Caco-2 (cell line): ENCODE measurements at places on chromosomes 6 and 20.

DNA sequence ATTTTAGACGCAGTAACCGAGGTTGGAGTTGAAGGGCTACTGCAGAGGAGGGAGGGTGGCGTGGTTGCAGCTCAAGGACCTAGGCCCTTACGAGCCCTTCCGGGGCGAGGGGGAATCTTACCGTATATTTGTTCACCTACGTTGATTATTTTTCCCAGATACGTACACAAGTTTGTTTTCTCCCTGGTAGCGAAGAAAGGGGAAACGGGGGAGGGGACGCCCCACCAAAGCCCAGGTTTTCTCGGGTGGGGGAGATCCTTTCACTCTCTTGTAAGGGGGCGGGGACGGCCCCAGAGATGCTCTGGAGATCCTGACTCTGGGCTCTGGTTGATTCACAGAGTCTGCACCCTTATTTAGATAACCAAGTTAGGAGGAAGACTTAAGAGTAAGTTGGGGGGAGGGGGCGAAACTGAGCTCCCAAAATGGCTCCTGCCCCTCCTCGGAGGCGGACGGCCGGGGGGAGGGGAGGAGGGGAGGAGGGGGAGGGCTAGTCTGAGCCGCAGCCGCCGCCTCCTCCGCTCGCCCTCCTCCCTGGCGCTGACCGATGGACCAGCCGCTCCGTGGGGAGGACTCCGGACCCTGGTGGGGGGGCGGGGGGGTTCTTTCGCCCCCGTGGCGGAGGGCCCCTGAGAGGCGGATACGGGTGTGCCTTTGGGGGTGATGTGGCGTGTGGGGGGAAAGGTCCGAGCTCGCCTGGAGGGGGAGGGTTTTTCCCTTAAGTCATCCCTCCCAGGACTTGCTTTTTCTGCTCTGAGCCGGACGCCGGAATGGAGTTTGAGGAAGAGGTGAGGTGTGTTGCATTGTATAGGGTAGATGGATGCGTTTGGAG lies 2.2 kb downstream of the BRD2 start:
- peak; percentile 88 for DNase-seq

DNA sequence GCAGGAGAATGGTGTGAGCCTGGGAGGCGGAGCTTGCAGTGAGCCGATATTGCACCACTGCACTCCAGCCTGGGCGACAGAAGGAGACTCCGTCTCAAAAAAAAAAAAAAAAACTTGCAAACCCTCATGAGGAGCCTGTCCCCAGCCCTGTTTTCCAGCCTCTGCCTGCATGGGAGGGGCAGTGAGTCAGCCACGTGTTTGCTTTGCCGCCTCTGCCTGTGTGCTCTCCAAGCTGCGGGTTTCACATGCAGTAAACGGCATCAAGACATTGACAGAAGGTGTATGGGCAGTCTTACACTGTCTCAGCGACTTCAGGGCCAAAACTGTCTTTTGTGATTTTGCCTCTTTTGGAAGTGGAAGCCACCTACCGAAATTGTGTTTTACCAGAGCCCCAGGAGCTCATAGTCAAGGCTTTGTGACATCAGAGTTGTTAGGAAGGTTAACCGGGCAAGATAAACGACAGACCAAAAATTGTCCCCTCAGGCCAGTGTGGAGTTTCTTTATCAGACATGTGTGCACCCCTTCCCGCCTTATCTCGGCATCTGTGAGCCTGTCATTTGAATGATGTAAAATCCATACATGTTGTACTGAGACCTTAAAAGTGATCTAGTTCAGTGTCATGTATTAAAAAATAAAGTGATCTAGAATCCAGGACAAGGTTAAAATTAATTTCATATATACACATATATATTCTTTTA lies 52.9 kb downstream of the RPP40 start:
- DNase-seq: peak; percentile 44

DNA sequence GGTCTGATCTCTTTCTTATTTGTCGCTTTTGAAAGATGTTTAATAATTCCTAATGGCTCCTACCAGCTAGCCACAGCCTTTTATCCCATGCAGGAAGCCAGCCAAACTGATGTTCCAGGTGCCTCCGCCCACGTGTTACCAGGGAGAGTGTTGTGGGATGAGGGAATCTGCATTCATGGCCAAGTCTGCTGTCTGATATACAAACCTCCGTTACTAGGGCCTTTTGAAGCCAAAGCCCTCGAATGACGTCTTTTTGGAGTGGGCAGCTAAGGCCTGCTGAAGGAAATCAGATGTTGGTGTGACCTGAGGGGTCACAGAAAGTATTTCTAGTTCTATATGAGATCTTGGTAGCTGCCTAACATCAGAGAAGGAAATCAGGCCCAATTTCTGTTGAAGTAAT lies 21.3 kb downstream of the STK35 start:
- no peak for DNase-seq

DNA sequence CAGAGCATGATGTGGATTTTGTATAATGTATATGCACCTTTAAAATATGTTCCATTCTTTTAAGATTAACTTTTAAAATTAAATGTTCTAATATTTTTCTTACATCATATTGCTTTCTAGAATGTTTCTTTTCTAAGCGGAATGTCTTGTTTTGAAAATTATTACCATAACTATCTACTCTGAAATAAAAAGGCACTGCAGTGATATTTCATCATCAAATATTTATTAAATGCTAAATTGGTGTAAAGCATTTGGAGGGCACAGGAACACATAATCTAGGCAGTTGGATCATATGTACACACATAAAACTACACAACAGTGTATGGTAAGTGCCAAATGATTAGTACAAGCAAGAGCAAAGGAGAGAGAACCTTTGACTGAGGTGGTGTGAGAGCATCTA lies 13.8 kb downstream of the BICRAL start:
- no peak for DNase-seq
